Glomerular endothelial cell (primary cell): ENCODE measurements at places on chromosomes 2 and 18.

- DNase-seq: no peak
Observed at GRCh38 chr2:31428001-31428418, 13.5 kb upstream of the XDH start.

DNA sequence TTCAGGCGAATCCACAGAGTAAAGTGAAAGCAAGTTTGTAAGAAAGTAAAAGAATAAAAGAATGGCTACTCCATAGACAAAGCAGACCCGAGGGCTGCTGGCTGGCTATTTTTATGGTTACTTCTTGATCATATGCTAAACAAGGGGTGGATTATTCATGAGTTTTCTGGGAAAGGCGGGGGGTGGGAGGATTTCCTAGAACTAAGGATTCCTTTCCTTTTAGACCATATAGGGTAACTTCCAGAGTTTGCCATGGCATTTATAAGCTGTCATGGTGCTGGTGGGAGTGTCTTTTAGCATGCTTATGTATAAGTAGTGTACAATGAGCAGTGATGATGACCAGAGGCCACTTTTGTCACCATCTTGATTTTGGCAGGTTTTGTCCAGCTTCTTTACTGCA lies 59.8 kb downstream of the SLC4A3 start:
- no peak for DNase-seq

DNA sequence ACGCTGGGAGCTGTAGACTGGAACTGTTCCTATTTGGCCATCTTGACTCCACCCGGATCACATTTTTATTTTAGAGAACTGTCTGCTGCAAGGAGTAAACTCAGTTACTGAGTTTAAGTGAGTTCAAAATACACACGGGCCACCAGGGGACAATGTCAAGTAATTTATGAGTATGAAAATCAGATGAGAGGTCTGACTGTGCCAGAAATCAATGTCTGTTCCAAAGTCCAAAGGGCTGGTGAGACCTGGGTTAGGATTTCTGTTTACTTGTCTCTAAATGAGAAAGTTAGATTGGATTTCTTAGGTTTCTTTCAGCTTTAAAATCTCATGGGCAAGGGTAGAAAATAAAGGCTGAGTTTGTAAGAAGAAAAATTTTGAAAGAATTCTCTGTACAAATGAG lies 465.8 kb upstream of the MEIS1 start:
- DNase-seq: no peak

DNA sequence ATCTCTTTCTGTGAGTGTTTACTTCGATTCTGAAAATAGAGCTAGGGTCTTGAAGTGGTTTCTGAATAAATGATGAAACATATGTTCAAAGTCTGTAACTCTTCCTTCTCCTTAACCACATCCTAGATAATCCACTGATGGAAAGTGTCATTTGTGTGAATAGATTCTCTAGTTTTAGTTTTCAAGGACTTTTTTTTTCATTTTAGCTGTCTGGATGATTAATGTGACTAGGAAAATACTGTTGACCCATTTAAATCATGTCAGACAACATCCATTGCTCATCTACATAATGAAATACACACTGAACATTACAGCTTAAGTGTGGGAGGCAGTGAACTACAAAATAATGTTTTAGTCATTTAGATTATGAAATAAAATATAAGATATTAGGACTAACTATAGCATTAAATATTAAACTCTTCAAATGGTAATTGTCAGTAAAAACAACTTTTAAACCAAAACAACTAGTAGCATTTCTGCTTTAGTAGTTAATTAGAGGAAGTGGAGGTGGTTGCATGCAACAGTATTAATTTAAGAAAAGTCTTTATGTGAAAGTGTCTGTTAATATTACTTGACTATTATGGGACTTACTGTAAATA lies 39.1 kb upstream of the DLX1 start:
- no peak for DNase-seq

- DNase-seq: no peak
Observed at GRCh38 chr18:62175521-62175920, 11.3 kb downstream of the PIGN start.

GRCh38 chr18:47936952-47937351 lies 6.5 kb upstream of the SMAD2 start:
- DNase-seq: no peak

DNA sequence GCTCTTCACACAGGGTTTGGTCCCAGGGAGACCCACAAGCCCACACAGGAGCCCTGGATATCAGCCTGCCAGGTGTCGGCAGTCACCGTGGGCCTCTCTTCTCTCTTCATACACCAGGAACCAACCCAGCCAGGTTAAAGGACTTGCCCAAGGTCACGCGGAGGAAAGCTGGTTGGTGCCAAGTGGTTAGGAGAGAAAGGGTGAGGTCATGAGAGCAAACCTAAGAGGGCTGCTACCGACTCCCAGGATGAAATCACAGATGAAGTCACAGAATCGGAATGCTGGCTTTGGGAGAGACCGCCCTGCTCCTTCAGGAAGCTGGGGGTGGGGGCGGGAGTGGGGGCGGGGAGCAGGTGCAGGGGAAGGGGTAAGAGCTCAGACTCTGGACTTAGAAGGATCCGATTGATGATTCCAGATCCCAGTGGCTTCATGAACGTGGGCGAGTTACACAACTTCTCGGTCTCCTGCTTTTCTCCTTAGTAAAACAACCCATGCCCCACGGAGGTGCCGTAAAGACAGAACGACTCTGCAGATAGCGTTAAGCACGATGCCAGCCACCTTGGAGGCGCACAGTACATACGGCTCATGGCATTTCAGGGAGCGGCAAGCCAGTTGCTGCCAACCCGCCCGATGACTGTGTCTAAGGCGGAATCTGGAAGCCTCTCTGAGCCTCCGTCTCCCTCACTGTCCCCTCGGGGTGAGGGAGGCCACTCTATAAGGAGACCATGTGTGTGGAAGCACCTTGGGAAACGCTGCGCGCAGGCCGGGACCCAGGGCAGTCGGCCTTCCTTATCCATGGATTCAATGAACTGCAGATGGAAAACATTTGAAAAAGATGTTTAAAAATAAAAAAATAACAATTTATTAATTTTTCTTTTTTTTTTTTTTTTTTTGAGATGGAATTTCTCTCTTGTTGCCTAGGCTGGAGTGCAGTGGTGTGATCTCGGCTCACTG lies 23.0 kb upstream of the TAF1B start:
- DNase-seq: no peak

DNA sequence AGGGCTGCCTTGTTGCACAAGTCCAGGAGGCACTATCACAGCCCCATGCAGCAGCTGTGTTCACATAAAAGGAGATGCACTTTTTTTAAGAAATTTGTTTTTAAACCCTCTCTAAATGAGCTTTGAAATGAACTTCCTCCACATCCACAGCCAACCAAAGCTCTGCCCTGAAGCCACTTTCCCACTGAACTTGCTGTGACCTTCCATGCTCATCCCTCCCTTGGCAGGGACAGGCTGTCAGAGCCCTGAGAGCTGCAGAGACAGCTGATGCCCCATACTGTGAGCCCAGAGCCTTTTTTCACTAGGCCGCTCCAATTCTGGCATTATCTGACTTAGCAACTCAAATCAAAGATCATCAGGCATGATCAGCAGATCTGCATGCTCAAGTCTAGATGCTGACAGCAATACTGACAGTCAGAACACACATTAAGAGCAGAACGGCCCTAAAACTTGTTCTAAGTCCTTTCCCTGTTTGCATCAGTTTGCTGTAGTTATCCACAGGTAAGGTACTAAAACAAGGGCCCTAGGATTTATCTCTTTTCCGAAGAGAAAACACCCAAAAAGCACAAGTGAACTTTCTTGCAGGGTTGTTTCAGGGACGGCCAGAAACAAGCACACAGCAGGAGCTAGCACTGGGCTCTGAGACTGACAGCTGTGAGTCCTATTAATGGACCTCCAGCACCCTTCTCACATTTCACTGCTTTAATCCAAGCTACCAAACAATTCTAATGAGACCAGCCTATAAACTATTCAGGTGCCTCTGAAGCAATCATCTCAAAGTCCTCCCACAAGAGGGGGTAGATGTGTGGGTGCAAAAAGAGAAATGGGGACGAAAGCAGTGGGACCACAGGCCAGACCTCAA lies 34.9 kb downstream of the RNU4ATAC start:
- DNase-seq: no peak

DNA sequence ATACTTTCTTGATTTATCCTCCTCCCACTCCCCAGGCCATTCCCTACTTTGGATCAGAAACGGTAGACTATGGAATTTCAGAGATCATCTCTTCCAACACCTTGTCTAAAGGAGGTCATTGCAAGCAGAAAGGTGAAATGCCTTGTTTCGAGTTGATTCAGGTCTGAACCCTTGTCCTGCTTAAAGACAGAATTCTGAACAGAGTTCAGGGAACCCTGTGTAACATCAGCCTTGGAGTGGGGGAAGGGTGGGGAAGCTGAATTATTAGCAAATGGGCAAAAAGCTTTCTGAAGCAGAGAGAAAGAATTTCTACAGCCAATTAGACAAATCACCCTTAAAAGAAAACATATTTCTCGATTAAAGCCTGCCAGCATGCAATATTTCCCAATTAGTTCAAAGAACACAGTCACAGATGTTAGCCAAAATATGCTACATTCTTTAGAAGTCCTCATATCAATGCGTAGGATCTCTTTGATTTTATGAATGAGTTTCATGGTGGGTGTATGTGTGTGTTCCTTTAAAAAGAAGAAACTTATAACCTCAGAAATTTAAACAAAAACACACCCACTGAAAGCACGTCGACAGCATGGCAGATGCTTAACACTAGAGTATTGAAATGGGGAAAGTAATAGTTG lies 353.1 kb downstream of the RND3 start:
- no peak for DNase-seq

GRCh38 chr2:235641956-235642355 lies 148.1 kb downstream of the AGAP1 start:
- DNase-seq: no peak

DNA sequence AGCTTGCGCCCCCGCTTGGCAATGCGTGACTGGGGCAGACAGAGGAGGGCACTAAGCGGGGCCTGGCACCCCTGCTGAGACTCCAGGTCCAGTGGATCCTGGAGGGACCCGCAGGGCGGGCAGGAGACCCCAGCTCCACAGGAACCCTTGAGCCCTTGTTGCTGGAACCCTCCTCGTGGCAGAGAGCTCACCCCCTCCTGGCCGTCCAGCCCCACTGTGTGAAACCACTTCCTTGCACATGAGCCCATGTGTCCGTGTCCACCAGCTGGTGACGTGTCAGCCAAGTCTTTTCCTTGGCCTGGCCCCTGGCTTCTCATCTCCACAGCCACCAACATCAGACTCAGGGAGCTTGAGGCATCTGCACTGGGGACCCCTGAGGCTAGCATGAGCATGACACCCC lies 38.0 kb downstream of the BIN1 start:
- DNase-seq: no peak

DNA sequence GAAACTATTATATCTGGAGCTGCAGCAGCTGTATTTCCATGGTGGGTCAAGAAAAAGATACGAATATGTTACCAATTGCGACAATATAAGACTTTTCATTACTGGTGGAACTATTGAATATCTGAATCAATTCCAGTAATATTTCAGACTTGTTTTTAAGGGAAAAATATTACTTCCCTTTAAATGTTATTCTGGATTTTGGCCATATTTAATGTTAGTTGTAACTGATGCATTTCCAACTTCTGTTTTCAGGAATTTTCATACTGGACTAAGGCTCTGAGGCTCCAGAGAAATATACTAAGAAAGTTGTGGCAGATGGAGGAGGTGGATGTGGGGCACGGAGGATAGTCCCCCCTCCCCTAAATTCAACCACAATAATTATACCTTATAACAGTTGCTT lies 555.2 kb upstream of the SETBP1 start:
- no peak for DNase-seq

- no peak for DNase-seq
Observed at GRCh38 chr18:55473058-55473457, 114.9 kb downstream of the TCF4 start.

- DNase-seq: no peak
Observed at GRCh38 chr2:219404291-219404910, 13.8 kb upstream of the DES start.

GRCh38 chr2:58866040-58866439 lies 624.9 kb upstream of the FANCL start:
- DNase-seq: no peak

- no peak for DNase-seq
Observed at GRCh38 chr2:180890781-180891180, 89.6 kb upstream of the UBE2E3 start.

- DNase-seq: no peak
Observed at GRCh38 chr18:959854-960253, 55.2 kb downstream of the ADCYAP1 start.

- DNase-seq: no peak
Observed at GRCh38 chr2:60319031-60319547, 234.4 kb downstream of the BCL11A start.

GRCh38 chr2:119550346-119550745 lies 6.1 kb downstream of the CFAP221 start:
- DNase-seq: no peak

DNA sequence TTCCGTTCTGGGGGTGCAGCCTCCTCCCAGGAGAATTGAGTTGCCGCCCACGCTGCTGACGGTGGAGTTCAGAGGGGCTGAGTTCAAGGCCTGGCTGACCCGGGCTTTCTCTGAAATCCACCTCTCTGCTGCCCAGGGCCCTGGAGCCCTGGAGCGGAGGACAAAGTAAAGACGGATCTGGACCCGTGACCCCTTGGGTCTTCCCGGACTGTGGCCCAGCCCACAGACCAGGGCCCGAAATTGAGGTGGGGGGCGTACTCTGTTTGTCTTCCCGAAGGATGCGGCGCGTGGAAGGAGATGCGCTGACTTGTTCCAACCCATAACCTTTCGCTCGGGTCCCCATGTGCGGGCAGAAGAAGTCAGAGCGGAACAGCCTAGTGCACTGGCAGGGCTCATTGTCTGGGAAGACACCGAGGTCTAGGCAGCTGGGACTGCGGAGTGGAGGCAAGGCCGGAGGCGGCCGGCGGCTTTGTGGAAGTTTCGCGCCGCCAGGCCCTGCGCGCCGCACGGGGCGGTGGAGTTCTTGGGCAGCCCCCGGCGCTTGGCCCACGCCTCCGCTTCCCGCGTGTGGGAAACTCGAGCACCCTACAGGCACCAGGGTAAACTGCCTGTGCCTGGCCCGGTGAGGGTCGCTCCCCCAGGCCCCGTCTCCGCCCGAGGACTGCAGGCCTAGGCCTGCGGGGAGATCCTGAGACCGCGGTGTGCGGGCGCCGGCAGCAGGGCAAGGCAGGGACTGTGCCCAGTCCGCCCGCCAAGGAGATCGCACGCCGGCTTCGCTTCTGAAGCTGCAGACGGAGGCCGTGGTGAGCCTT lies 9.8 kb downstream of the POU3F3 start:
- no peak for DNase-seq

- DNase-seq: no peak
Observed at GRCh38 chr2:155944218-155944617, 388.3 kb downstream of the NR4A2 start.

- DNase-seq: no peak
Observed at GRCh38 chr2:201579536-201579935, 63.8 kb downstream of the TMEM237 start.

GRCh38 chr2:63784461-63784860 lies 57.2 kb upstream of the UGP2 start:
- DNase-seq: no peak
